ENCODE measurements at places on chromosomes 12 and 14. TPM values are rescaled to one million over a fixed set of nuclear protein-coding genes. Genes with fewer than 3 reads are reported as not detected.

- no peak for DNase-seq
Observed at GRCh38 chr12:1073652-1074051, 82.6 kb downstream of the ERC1 start.

DNA sequence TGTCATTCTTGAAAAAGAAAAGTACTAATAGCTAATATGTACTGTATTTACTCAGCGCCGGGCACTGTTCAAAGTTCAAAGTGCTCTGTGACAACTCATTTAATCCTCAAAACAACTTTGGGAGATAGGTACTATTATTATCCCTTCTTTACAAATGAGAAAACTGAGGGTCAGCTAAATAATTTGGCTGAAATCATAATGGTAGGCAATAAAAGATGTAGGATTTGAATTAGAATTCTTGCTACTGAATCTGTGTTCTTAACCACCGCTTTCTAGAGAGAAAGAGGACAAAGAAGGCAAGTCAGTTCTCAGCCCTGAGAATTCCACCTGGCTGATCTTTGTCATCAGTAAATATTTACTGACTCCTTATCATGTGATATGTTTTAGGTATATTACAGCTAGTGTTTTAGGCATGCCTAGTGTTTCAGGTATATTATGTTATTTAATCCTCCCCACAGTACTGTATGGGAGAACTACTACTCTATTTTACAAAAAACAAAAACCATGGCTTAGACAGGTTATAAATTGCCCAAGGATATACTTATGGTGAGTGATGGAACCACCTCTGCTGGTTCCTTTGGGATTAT, 205.7 kb upstream of the GZMB start:
- no peak for DNase-seq

DNA sequence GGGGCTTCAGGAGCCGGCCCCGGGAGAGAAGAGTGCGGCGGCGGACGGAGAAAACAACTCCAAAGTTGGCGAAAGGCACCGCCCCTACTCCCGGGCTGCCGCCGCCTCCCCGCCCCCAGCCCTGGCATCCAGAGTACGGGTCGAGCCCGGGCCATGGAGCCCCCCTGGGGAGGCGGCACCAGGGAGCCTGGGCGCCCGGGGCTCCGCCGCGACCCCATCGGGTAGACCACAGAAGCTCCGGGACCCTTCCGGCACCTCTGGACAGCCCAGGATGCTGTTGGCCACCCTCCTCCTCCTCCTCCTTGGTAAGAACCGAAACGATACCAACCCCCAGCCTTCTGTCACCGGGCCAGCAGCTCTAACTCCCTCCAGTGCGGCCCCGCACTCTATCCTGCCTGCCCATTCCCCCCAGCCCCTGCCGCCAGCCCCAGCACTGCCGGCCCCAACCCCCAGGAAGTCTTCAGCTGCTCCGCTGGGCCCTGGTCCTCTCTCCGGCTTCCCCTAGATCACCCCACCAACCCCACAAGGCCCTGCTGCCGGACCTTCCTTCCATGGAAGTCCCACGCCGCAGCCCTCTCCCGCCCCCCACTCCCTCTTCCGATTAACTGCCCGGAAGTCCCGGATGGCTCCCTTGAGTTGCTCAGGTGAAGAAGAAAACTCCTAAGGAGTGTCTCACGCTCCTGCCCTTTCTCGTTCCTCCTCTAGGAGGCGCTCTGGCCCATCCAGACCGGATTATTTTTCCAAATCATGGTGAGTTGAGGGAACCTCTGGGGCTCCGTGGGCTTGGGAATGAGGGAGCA, 693 bp downstream of the LRP10 start:
- peak; percentile 84 for DNase-seq

- DNase-seq, result no peak
Observed at GRCh38 chr12:91883811-91884210, 261.8 kb downstream of the BTG1 start.

DNA sequence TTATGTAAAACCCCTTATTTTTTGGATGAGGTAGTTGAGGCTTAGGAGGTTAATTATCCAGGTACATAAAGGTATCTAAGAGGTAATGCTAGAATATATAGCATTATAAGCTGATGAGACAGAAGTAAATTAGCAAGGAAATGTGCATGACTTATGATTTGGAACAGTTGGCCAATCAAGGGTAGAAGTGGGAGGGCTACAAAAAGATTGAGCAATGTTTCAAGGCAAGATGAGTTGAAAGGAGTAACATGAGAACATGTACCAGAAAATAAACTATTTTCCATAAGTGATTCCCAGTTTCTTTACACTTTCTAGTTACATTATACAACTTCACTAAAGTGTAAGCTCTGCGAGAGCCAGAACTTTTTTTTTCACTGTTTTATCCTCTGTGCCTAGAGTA, 290.9 kb downstream of the LRIG3 start:
- DNase-seq, result no peak

GRCh38 chr14:91516663-91517388, 6.7 kb upstream of the PPP4R3A start:
- no peak for DNase-seq

- DNase-seq, result no peak
Observed at GRCh38 chr12:54416687-54417603, 2.1 kb downstream of the ITGA5 start.

The PLA2G1B gene
- not detected for total RNA-seq

- no peak for DNase-seq
Observed at GRCh38 chr12:5433845-5434646, 2.1 kb downstream of the NTF3 start.

DNA sequence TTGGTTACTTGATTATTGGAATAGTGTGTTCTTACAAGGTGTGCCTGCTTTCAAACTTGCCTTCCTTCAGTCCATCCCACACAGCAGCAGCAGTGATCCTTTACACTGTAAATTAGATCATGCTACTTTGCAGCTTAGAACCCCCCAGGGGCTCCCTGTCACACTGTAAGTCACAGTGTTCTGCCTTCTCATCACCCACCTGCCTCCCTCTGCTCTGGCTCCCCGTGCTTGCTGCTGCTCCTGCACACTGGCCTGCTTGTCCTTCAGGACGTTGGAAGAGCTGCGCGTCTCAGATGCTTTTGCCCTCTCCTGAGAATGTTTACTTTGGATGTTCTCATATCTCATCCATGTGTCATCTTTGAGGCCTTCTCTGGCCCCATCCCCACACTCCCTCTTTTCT, 27.3 kb downstream of the ZC3H14 start:
- no peak for DNase-seq

The PPP4R4 gene
- total RNA-seq, result 19.2 TPM

The ACVR1B gene
- 8.3 TPM for total RNA-seq

GRCh38 chr12:5047094-5047493, 3.4 kb downstream of the KCNA5 start:
- DNase-seq, result no peak

DNA sequence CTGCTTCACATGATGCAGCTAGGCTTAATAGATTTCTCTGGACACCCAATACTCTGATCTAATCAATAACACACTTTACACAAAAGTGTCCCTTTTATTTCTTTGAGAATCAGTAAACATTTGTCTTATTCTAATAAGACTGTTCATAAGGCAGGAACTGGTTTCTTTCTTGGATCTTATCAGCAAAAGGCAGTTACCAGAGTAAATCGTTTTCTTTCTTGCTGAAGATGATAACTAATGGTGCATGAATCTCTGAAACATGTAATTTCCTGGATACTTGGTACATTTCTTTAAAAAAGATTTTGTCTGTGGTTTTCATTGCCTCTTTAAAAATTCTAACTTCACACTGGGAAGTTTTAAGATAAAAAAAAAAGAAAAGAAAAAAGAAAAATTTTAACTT, 39.6 kb downstream of the WIF1 start:
- no peak for DNase-seq

- DNase-seq, result no peak
Observed at GRCh38 chr12:25155022-25155576, 39.9 kb downstream of the DNAI7 start.

DNA sequence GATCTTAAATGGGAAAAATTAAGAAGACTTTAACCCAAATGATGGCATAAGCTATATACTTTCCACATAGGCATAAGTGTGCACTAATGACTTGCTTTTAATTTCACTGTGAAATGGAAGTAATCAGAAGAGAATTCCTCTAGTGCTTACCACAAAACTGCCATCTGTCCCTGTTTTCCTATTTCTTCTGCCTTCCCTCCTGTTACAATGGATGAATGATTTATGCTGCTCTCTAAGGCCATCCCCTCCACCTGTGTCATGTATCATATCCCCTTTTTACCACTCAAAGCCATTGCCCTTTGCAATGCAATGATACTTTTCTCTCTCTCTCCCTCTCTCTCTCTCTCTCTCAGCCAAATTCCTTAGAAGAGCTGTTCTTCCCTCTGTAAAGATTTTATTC, 109.1 kb downstream of the C12orf50 start:
- DNase-seq, result no peak

DNA sequence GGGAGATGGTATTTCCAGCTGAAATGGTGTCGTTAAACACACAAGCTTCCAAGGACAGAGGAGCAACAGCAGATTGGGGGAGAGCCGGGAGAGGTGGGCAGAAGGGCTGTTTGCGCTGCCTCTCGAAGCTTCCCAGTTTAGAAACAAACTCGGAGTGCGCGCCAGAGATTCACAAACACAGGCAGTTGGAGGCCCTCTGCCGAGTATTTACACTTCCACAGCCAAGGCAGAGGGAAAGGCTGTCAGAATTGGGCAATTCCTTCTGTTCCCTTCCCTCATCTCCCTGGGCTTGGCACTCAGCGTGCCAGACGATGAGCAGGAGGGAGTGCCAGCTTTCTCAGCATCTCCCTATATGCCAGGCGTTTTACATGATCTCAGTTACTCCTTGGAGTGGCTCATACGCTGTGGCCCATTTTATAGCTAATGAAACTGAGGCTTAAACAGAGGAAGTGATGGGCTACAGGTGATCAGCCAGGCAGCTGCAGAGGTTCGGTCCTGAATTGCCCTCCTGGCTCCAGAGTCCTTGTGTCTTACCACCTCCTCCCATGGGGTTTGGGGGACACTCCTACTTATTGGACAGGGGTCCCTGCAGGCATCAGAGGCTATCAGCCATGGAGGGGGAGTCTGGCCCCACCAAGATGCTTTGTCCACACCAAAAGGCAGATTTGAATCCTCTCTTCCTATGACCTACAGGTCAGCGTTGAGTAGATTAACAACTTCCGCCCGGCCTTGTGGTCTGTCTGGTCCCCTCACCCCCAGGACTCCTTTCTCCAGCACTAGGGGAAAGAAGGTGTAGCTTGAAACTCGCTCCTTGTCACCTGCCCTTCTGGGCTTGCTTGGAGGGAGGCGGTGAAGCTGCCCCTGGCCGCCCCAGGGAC, 3.1 kb downstream of the FAM222A start:
- DNase-seq, result no peak

GRCh38 chr12:108117163-108117849, 11.8 kb upstream of the WSCD2 start:
- DNase-seq, result no peak

- peak; percentile 8 for DNase-seq
Observed at GRCh38 chr12:56661979-56662638, 16.3 kb upstream of the ATP5F1B start.

DNA sequence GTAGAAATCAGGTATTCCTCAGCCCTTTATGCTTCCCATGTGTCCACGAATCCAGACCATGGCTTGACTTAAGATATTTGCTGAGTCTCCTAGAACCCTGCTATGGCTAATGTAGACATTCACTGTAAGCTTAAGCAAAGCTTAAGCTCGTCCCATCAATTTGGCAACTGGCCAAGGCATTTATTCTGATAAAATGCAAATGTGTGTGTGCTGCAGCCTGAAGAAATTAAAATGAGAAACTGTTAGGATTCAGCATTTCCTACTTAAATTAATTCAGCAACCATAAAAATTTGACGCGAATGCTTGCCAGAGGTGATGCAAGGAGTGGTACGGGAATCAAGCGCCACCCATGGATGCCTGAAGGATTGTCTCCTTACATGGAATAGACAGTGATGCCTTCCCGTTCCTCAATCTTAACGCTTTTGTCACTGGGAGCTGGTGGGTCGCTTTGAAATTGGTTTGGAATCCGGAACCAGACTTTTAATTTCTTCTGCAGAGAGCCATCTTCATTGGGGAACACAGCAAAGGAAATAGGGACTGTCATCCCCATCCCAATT, 13.2 kb downstream of the HEBP1 start:
- no peak for DNase-seq

- no peak for DNase-seq
Observed at GRCh38 chr12:82688035-82688501, 1.4 kb downstream of the TMTC2 start.

Measured in activated CD4-positive, alpha-beta memory T cell treated with anti-CD3 and anti-CD28 coated beads for 36 hours (primary cell).